ENCODE measurements at places on chromosomes 4 and X. TPM values are rescaled to one million over a fixed set of nuclear protein-coding genes. Genes with fewer than 3 reads are reported as not detected.

DNA sequence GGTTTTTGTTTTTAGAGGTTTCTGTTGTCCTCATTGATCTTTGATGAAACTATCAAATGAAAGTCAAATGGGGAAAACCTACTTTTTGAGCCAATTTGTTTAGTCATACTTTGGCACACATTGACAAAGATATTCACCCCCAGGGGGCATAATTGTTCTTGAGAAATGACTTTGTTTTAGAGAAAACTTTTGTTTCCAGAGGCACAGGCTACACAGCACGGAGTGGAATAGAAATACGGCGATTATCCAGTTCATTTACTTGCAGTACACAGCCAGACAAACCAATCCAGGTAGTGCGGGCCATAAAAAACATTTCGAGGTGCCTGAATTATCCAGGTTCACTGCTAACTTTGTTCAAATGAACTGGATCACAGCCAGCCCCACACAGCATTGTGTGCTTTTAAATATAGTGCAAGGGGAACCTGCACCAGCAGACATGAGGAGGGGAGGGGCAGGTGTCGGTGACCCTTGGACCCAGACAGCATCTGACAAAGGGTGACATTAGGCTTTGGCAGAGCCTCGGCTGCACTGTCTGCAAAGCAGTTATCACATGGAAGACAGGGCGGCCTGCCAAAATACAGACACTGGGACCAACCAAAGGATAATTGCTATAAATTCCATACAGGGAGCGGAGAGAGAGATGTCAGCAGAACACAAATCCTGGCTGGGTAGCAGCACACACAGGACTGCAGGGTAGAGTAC is 179.6 kb upstream of the NOCT start:
- DNase-seq = no peak

- DNase-seq = no peak
Measured at GRCh38 chrX:45571453-45571852, 370.8 kb upstream of the DIPK2B start.

DNA sequence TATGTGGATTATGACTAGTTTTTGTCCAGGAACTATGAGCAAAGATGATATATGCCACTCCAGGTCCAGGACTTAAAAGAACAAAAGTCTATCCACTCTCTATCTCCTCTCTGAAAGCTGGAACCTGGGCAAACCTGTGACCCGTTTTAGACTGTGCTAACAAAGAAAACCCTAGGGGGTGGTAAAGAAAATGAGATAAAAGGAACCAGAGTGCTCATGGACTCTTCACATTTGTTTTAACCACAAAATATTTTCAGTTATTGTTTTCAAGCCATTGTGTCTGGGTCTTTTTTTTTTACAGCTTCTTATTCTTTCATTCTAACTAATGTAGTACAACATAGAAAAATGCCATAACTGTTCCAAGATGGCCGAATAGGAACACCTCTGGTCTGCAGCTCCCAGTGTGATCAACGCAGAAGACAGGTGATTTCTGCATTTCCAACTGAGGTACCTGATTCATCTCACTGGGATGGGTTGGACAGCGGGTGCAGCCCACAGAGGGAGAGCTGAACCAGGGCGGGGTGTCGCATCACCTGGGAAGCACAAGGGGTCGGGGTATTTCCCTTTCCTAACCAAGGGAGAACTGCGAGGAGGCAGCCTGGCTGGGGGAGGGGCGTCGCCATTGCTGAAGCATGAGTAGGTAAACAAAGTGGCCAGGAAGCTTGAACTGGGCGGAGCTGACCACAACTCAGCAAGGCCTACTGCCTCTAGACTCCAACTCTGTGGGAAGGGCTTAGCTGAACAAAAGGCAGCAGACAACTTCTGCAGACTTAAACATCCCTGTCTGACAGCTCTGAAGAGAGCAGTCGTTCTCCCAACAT is 45.1 kb downstream of the CHM start:
- no peak for DNase-seq

DNA sequence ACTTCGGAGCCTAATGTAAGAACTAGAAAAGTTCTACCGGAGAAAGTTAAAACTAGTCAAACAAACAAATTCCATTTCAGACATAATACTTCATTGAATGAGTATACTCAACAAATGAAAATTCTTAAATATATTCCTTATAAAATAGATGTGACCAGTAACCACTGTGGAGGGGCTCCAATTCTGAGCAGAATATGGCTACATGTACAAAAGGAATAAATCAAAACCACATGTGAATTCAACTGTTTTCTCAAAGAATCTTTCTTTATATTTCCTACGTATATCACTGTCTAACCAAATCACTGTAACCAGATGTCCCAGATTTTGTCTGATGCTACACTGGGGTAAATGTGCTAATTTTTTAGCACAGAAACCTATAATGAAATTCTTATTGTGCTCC is 49.0 kb downstream of the HTN1 start:
- no peak for DNase-seq

DNA sequence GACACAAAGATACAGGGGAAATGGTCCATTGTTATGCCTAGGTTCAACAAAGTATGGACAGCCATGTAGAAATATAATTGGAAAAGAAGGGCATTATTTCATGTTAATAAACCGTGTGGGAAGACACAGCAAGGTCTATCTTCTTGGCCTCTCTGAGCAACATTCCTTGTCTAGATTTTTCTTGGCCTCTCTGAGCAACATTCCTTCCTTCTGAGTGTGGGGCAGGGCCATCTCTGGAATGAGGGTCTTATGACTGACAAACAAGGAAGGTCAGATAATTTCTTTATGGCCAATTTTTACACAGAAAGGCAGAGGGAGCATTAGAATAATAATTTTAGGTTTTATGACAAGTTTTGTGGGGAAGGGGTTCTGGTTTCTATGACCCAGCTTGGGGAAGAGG is 24.3 kb upstream of the MAOA start:
- no peak for DNase-seq

DNA sequence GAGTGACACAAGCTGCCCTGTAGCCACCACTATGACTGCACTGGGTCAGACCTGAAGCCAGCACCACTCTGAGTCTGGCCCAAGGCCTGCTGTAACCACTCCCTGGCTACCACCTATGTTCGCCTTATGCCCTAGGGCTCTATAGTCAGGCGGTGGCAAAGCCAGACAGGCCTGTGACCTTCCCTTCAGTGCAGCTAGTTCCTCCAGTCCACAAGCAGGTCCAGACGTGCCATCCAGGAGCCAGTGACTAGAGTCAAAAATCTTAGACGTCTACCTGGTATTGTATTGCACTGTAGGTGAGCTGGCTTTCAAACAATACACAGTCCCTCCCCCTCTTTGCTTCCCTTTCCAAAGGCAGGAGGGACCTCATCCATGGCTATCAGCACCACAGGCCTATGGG is 54.0 kb upstream of the RNF128 start:
- DNase-seq = no peak

DNA sequence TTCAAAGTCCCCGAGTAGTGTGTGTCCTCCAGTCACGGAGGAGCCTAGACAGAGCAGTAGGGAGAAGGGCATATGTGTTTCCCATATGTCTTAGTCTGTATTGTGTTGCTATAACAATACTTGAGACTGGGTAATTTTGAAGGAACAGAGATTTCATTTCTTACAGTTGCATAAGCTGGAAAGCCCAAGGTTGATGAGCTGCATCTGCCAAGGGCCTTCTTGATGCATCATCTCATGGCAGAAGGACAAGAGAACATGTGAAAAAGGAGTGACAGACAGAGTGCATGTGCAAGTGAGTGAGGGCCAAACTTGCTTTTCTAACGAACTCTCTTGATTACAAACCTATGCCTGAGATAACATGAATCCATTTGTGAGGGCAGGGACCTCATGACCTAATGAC is 243.4 kb downstream of the ARHGAP10 start:
- DNase-seq = no peak

GRCh38 chr4:53994382-53995102 is 69.9 kb downstream of the CHIC2 start:
- DNase-seq = no peak

- no peak for DNase-seq
Measured at GRCh38 chr4:162804351-162804924, 362.3 kb downstream of the NAF1 start.

DNA sequence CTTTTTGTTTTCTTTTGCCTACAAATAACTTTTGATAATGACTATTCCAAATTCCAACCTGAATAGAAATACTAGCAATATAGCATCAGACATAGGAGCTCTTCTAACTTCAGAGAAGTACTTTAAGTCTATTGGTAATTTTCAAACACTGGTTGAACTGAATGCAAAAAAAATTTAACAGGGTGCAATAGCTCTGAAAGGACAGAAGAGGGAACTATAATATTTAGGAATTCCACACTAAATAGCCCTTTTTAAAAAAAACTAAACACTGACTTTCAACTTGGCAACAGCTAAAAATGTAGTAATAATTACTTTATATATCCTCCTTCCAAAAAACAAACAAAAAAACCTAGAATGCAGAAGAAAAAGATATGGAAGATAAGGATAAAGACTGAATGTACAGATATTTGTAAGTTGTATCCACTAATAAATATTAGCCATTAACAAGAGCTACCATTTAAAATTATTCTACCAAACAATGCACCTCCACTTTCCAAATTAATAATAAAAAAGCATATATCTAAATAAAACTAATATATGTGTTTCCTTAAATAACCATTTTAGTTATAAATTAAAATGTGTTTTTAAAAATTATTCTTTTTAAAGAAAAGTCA is 81.4 kb downstream of the FBXW7 start:
- DNase-seq = no peak

- no peak for DNase-seq
Measured at GRCh38 chr4:99722725-99723124, 65.1 kb upstream of the C4orf54 start.

DNA sequence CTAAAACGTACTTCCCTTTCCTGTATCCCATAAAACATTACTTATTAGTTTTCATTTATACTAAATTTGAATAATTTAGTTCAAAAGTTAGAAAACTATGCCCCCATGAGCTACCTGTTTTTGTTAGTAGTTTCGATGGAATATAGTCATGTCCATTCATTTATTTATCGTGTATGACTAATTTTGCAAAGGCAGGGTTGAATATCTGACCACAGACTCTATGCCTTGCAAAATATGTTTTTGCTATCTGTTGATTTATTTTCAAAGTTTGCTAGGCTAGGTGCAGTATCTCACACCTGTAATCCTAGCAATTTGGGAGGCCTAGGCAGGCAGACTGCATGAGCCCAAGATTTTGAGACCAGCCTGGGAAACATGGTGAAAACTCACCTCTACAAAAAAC is 78.4 kb downstream of the PDS5A start:
- DNase-seq = no peak

- DNase-seq = no peak
Measured at GRCh38 chrX:9738151-9738550, 27.5 kb downstream of the GPR143 start.

DNA sequence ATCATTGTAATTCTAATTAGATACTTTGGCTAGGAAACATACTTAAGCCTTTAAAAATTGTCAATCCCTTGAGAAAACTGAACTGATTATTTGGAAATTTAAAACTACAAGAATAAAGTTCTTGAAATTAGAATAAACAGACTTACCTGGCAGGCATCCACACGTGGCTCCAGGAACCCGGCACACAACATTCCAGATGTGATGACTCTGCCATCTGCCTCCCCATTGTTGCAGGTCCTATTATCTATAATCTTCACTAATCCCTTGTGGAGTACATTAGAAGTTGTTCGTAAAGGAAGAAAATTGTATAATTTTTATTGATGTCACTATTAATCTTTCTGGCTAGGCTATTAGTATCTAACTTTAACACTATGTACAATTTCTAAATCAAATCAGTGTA is 16.2 kb upstream of the GNRHR start:
- DNase-seq = no peak

DNA sequence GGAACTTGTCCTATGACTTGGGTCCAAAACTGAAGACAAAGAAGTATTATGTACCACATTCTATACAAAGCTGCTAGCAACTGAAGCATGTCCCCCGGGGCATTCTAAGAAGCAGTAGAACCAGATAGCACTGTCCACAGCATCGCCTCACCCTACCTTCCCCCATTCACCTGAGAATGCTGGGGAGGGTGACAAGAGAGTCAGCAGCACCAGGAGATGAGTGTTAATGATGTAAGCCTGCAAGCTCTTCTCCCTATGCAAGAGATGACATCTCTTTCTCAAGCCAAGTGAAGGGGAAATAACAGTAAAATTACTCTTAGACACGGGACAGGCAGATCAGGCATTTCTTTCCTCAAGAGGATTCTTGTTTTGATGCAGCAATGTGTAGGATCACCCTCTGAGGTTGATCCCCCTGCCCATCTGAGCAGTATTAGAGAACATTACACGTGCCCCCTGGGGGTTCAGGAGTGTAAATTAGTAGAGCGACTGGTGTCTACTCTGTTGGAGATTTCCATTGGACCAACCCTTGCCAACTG is 13.9 kb upstream of the TLR1 start:
- no peak for DNase-seq

DNA sequence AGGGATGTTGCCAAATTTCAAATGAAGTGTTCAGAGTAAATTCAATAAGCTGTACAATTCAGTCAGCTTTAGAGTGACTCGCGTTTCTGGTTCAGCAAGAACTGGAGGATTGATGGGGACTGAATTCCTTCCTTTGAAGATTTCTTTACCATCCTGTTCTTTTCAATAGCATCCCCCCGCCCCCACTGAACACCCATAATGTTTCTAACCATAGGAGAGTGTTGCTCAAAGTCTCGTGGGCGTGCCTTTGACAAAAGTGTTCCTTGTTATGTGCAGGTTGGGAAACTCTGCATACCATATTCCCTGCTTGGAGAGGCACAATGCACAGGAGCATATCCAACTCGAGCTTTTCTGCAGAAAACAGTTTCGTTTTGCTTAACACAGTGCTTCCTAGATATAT is 323.5 kb upstream of the CASK start:
- no peak for DNase-seq

GRCh38 chrX:154784149-154784995 is 20.9 kb downstream of the MPP1 start:
- no peak for DNase-seq

The ARHGAP6 gene
- not detected for total RNA-seq

The SHROOM3 gene
- 0.09 TPM for total RNA-seq

The HMGN5 gene
- 3.0 TPM for total RNA-seq

The PGAM4 gene
- total RNA-seq = not detected

Measured in activated T-cell treated with anti-CD3 and anti-CD28 coated beads, Interleukin-2, amount 50 U/mL, for 72 hours (primary cell).